Gastrocnemius medialis (tissue), 4 donors: ENCODE measurements at places on chromosomes 3 and 15.

DNA sequence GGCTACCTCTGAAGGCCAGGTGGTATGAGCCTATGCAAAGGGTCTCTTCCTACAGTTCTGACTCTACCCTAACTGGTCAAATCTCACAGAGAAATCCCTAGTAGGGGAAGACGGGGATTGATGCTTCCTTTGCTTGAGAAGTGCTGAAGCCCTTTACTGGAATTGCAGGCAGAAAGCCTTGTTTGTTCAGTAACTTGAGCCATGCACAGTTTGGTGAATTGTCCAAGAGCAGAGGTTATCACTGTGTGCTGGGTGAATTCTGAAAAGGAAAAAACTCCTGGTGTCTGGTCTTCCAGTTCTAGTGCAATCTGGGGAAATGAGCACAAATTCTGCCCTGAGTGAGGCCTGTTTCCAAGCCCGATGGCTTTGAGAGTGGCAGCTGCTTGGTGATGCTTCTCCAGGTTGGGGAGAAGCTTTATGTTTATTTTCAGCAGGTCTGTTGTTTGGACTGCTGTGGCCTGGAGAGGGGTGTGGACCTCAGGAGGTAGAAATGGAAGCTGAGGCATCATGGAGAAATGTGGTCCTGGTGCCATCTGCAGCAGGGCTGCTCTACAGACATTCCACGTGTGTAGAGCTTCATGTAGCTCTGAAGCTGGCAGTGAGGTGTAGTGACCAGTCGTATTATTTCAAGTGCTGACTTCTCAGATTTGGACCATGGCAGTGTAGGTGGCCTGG is 60.9 kb downstream of the ARNT2 start:
- DNase-seq = no peak

GRCh38 chr3:115251509-115251908 is 104.4 kb upstream of the ZBTB20 start:
- no peak for DNase-seq

GRCh38 chr3:22729212-22729611 is 473.9 kb upstream of the UBE2E2 start:
- no peak for DNase-seq

DNA sequence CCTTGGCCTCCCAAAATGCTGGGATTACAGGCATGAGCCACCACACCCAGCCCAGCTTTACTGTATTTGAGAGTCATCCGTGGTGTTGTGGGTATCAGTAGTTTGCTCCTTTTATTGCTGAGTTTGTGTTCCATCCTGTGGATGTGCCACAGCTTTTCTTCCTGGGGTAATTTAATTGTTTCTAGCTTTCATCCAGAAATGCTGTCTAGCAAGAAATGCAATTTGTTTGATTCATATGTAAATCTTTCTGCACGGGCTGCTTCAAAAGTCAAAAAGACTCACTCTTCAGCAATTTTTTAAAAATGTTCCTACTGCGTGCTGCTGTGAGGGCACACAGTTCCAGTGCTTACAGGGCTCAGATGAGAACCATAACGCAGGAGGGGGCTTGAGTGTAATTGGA is 47.1 kb downstream of the CORO2B start:
- DNase-seq = no peak

DNA sequence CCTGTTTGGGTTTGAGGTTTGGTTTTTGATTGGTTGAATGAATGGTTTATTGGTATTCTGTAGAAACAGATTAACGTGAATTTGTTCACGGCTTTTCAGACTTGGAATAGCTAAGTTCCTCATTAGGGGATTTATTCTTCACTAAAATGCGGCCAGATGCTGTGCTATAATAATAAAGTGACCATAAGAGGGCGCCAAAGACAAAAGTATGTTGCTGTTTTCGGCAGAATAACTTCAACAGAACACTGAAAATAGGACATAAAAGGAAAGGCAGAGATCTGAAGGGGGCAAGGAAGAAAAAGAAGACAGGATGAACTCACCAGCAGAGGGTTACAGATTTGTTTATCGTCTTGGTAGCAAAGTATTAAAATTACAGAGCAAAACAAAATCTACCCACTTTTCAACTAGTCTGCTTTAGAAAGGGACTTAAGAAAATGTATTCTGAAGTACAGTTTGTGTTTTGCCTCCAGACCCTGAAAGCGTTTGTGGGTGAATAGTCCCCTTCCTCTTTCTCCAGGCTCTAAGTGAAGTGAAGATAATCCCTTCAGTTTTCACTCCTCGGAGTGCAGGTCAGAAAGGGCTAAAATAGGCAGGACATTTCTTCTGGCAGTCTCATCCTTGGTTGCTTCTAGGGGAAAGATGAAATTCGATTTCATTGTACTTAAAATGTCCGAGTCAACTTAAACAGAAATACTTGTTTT is 147.6 kb downstream of the IL20RB start:
- DNase-seq = no peak

DNA sequence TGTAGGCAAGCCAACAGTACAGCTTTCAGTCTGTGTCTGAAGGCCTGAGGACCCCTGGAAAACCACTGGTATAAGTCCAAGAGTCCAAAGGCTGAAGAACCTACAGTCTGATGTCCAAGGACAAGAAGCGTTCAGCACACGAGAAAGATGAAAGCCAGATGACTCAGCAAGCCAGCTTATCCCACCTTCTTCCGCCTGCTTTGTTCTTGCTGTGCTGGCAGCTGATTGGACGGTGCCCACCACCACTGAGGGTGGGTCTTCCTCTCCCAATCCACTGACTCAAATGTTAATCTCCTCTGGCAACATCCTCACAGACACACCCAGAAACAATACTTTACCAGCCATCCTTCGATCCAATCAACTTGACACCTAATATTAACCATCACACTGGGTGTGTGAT is 59.0 kb upstream of the PDZRN3 start:
- DNase-seq = no peak

GRCh38 chr15:55056500-55056899 is 140.2 kb downstream of the RSL24D1 start:
- DNase-seq = no peak

DNA sequence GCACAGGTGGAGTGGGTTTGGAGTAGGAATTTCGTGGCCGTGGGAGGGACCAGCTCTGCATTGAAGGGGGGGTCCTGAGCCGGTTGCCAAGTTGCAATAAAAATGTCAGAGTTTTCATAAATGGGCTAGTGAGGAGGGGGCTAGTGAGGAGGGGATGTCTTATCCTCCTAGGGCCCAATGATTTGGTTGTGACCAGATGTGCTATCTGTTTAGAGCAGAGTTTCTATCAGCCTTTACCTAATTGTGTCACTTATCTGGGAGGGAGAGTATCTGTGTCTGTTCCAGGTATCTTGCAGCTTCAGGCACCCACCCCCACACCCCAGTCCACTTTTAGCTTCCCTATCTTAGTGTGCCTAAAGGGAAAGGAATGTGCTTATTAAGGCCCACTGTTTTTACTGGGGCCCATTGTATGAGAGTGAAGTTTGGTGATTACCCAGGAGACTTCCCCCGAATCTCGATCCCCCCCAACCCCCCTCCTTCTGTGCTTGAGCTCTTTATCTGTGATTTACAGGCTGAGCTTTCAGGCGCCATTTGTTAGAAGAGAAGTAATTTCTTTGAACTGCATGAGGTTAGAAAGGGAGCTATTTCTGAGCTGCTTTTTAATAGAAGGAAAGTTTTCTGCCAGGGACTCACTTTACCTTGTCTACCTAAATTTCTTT is 42.6 kb downstream of the PPCDC start:
- DNase-seq = no peak

DNA sequence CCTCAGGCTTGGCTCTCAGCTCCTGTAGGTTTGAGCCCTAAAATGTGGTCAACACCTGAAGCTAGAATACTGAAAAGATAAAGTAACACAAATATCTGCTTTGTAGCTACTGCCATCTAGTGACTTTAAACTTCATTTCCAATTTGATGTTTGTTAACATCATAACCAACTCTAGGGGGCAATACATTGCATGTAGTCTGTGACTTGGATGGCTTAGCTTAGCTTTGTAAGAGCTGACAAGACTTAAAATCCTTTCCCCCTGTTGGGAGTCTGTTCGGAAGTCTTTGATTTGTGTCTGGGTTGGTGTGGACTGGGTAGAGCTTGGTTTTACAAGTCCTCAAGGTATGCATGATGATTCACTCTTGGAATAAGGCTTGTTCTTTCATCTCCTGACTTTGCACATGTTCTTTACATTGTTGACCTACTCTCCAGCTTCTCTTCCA is 51.7 kb downstream of the SCN11A start:
- DNase-seq = no peak

DNA sequence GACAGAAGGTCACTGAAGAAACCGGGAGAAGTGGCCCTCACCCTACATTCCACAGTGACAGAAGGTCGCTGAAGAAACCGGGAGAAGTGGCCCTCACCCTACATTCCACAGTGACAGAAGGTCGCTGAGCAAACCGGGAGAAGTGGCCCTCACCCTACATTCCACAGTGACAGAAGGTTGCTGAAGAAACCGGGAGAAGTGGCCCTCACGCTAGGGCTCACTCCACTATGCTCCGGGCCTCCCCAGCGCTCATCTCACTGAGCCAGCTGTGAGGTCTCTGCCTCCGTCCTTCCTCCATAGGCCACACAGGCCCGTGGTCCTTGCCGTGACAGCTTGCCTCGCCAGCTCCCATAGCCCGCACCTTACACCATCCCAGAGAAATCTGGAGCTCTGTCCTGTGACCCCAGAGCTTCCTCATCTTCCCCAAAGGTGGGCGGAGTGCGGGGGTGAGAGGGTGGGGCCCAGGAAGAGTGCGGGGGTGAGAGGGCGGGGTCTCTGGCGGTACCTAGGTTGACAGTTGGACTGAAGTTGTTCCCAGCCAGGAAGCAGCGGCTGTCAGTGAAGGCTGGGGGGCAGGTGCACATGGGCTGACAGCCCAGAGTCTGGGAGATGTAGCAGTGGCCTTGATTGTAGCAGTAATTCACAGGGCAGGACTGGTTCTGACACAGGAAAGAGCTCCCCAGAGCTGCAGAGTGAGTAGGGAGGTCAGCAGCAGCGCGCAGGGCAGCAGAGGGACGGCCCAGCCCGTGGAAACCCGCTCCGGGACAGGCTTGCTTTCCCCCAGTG is 32.0 kb downstream of the MUC20 start:
- no peak for DNase-seq

GRCh38 chr3:137944593-137944992 is 65.4 kb upstream of the CLDN18 start:
- no peak for DNase-seq

GRCh38 chr3:15750143-15750542 is 47.6 kb downstream of the ANKRD28 start:
- no peak for DNase-seq

DNA sequence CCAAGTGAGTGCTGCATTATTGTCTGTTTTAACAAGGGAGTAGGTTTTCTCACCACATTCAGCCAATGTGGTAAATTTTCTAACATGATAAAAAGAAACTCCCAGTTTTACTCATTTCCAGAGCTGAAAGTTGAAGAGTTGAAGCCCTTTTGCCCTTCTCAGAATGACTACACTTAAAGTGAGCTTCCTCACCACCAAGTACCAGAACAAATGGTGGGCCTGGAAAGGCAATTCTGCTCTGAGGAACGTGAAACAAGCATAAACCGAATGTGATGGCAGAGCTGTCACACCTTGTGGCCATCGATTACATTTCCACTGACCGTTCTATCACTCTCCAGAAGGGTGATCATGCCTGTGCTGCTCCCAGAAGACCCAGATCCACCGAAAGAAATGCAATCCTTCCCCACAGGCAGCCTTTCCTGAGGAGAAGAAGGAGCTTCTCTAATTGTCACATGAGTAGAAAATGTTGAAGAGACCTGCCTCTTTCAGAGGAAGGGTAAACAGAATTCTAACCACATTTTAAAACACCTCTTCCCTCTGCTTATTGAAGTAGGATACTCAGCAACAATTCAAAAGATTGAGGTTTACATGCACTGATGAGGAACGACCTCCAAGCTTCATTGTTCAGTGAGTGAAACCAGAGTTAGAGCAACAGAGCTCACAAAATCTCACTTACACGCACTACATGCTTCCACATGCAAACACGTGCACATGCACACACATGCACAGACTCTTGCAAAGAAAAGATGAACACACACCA is 21.4 kb upstream of the CCR9 start:
- no peak for DNase-seq

GRCh38 chr3:188761964-188762363 is 409.8 kb upstream of the TPRG1 start:
- no peak for DNase-seq
